ENCODE measurements at places on chromosomes 6 and 20.

DNA sequence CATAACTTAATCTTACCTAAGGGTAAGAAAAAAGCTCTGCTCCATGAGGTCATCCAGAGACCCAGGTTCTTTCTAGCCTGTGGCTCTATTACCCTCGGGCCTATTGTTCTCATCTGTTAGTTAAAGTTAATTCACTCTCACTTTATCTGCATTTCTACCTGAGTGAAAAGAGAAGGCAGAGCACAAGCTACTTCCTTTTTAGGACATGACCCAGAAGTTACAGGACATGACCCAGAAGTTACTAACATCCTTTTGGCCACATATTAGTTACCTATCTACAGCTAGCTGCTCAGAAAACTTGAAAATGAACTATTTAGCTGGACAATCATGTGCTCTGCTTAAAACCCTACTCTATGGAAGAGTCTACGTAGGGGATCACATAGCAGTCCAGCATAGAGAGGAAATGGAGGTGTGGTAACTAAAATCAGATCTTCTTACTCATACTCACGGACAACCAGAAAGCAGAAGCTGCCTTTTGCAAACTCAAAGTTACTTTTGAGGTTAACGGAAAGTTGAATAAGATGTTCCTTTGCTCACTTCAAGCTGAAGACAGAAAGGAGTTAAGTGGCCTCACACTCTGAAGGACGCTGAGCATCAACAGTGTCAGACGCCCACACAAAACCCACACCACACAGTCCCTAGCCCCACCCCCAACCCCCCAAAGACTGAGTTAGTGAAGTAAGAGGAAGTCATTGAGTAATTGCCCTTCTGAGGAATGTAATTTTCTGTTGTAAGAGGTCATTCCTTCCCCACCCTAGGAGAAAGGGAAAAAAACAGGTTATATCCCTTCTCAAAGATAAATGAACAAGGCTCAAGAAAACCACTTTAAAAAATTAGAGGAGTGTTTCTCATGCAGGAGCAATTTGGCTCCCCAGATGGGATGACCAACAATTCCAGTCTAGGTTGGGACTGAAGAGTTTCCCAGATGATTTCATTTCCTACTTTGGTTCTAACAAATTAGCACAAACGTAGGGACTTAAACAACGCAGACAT is 45.9 kb upstream of the TAB2 start:
- DNase-seq: no peak

DNA sequence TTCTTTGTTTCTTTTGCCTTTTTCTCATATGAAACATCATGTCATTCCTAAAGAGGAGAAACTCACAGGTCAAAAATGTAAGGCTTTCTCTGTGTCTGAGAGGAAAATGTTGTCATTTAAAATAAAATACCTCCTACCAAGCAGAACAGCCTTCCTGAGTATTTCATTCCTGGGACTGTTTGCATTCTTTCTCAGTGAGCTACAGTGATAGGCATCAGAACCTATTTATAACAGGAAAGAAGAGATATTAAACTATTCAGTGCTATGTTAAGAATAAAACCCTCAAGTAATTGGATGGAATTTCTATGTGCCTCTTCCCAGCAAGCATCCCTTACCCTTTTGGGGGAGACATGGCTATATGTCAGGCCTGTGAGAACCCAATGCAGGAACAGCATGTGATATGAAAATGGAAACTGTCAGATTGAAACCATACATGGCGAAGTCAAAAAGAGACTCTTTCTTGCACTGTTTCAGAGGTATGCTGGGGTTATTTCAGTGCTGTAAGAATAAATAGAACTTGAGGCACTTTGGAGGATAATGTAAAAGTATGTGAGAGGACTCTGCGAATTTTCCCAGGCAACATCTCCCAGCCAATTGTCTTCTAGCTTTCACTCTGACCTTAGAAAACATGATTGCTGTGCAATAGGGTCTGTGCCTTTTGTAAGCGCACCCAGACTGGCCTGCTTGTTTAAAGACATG is 133.8 kb upstream of the CCN2 start:
- DNase-seq: no peak

DNA sequence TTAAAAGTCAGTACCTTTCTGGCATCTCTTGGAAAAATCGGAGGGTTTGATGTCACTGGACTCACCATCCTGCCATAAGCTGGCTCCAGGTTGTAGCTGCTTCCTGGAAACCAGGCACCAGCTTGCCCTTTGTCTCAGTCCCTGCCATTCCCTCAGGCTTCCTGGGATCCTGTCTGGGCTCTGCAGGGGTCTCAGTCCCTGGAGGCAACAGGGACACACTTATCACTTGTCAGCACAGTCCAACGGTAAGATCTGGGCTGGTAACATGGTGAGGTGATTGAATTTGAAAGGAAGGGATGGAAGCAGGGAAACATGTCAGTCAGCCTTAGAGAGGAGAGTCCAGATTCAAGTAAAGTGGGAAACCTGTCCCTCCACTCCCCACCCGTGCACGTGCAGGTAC is 147.6 kb upstream of the ECI2 start:
- DNase-seq: no peak

DNA sequence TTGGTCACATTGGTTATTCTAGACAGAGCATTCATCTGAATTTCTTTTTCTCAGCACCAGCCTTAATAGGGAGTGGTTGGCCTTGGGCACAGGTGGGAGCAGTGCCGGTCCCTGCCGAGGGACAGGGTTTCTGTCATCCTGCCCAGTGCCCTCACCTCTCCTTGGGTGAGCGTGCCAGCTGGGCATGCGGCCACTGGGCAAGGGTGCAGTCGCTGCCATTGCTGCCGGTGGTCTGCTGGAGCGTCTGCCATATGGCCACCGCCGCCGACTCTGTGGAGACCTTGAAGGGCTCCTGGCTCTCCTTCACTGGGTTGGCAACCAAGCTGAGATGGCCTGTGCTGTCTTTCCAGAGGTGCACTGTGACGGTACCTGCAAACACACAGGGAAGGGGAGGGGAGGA is 16.4 kb upstream of the UQCC2 start:
- DNase-seq: no peak

GRCh38 chr6:132052096-132052495 is 100.9 kb upstream of the CCN2 start:
- no peak for DNase-seq

- DNase-seq: no peak
Measured at GRCh38 chr20:32536851-32537656, 48.1 kb downstream of the NOL4L start.

GRCh38 chr20:12166053-12166717 is 248.5 kb downstream of the BTBD3 start:
- no peak for DNase-seq

GRCh38 chr6:19988555-19988954 is 151.4 kb downstream of the ID4 start:
- DNase-seq: no peak

GRCh38 chr6:164359036-164359435 is 944.5 kb downstream of the QKI start:
- DNase-seq: no peak

DNA sequence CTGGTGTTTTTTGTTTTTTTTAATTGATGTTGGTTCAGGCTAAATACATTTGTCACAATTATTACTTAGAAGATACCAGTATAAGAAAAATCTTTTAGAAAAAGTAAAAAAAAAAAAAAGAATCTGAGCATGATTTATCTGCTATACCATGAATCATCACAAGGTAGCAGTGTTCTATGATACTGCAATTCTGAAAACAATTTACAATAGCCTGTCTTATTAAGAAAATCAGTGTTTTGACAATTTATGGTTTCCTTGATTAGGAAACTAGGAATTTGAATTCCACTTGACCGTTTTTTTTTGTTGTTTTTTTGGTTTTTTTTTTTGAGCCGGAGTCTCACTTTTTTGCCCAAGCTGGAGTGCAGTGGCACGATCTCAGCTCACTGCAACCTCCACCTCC is 9.3 kb upstream of the MAK start:
- no peak for DNase-seq

- no peak for DNase-seq
Measured at GRCh38 chr6:159463119-159463829, 229.8 kb downstream of the SOD2 start.

DNA sequence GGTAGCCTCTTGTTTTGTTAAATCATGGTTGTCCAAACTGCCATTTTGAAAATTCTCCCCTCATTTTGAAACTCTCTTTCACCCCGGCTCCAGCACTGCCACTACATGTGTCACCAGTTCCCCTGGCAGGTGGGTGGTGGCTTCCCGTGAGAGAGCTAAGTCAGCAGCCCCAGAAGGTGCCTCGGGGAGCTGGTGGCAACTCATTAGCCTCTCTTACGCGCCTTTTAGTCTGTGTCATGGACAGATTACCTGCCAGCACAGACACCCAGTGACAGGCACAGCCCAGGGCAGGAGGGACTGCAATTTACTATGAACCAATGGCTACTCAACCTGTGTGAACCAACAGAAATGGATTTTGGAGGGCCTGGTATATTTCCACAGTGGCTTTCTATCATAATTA is 147.1 kb upstream of the SASH1 start:
- DNase-seq: no peak

DNA sequence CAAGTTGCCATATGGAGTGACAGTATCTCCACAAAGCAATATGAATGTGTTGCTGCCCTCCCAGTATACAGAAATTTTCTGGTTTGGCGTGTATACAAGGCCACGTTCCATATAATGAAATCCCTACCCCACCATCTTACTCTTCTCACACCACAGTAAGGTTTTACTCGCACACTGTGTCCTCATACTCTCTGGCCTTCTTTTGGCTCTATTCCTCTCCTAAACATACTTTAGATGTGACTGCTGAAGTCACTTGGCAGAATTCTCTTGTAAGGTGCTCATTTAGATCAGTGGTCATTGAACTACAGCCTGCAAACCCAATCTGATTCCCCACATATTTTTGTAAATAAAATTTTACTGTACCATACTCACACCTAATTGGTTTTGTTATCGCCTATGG is 123.2 kb downstream of the RFPL4B start:
- DNase-seq: no peak

DNA sequence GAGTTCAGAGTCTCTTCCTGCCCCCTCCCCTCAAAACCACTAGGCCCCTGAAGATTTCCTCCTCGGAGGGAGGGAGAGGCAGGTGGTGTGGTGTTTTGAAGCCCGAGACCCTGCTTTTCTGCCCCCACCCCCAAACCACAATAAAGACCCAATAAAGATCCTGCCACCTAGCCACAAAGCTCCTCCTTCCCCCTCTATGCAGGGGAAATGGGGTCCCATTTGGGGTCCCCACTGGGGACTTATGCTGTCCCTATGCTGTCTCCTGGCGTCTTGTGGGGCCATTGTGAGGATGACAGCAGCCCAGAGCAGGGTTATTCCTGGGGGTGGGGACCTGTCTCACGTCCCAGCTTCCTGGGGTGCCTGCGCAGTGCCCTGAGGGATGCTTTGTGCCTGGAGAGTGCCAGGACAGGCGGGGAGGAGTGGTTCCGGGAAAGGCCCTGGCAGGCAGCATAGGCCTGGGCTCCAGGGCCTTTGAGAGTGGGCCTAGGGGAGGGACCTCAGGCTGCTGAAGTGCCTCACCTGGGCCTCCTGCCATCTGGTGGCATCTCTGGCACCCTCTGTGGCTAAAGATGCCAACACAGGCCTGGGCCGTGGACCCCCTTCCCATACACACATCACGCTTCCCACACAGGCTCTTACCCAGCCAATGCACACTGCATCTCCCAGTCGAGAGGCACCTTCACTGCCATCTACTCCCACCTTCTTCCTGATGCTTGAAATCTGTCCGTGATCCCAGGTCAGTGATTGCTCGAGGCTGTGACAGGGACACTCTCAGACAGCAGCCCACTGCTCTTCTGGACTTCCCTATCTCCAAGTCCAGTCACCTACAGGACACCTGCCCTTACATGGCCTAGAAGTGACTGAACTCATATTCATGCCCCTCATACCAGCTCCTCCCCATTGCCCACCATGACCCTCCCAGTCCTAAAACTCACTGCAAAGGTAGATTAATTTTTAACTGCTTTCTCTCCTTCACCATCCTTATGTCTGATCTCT is 7.9 kb upstream of the ARMC12 start:
- DNase-seq: no peak

- DNase-seq: no peak
Measured at GRCh38 chr20:8646033-8646441, 422.9 kb upstream of the PLCB4 start.

- no peak for DNase-seq
Measured at GRCh38 chr20:61331543-61331942, 79.5 kb downstream of the CDH4 start.

- no peak for DNase-seq
Measured at GRCh38 chr20:58362970-58363369, 26.1 kb upstream of the VAPB start.

- no peak for DNase-seq
Measured at GRCh38 chr20:50859161-50859560, 64.3 kb downstream of the BCAS4 start.

GRCh38 chr20:50498071-50498776 is 12.0 kb upstream of the PTPN1 start:
- no peak for DNase-seq

DNA sequence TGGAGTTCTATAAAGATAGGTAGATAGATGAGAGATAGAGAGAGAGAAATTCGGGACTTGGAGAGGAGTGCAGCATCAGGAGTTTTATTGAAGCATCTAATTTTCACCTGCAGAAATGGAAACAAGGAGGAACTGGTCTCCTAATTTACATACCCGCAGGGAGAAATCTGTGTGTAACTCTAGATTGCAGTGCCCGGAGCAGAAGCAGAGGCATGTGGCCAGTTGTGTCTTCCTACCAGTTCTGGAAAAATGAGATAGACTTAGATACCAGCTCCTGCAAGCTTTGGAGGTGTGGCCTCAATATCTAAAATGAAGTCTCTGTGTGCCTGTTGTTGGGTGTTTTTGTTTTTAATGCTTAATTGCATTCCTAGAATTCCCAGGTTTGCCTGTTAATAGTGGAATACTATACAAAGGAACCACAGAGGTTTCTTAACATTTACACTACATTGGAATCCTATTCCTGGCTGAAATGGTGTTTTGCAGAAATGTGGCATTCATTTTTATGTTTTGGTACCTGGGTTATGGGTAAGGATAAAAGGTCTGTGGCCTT is 57.4 kb downstream of the DTD1 start:
- DNase-seq: no peak

GRCh38 chr6:155623450-155624178 is 168.0 kb upstream of the NOX3 start:
- DNase-seq: no peak

DNA sequence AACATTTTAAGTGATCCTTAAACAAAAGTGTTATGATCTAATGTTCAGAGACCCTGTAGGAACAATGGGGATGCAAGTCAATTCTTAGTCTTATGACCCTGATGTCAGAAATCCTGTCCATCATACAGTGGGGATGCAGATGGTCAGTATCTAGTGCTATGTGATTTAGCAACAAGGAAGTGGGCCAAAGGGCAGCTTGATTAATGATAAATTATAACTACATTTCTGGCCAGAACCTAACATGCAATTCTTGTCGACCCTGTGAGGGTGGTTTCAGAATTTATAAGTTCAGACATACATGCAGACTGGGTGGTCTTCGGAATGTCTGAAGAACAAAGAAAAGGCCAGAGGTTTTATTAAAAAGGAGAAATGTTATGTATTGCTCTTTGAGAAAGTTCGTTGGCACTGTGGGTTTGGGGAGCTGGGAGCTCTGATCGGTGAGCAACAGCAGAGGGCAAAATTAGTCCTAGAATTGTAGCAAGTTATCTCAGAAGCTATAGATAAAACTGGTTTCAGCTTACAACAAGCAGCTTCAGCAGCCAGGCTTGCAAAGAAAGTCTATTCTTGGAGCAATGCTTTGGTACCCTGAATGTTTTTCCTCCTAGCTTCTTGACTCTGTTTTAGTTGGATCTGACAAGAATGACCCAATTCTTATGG is 50.8 kb downstream of the RPF2 start:
- DNase-seq: no peak
